ENCODE measurements at places on chromosomes 7 and 10.

GRCh38 chr7:46853451-46853850 lies 728.5 kb downstream of the TNS3 start:
- DNase-seq: no peak

GRCh38 chr10:3364768-3365480 lies 192.3 kb upstream of the PITRM1 start:
- no peak for DNase-seq

DNA sequence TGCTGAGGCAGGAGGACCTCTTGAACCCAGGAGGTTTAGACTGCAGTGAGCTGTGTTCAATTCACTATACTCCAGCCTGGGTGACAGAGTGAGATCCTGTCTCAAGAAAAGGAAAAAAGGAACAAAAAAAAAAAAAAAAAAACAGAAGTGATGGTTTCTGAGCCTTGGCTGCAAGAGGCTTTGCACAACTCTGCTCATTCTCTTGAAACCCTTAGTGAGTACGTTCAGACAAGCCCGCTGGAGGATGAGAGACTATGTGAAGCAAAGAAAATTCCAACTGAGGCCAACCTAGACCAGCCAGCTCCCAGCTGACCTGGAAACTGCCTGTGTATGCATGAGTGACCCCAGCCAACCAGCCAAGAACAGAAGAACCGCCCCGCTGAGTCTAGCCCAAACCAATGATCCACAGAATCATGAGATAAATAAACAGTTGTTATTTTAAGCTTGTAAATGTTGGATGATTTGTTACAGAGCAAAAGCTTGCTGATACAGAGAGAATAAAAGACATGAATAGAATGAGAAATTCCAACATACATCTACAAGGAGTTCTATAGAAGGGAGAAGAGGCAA lies 50.6 kb upstream of the FZD9 start:
- no peak for DNase-seq

DNA sequence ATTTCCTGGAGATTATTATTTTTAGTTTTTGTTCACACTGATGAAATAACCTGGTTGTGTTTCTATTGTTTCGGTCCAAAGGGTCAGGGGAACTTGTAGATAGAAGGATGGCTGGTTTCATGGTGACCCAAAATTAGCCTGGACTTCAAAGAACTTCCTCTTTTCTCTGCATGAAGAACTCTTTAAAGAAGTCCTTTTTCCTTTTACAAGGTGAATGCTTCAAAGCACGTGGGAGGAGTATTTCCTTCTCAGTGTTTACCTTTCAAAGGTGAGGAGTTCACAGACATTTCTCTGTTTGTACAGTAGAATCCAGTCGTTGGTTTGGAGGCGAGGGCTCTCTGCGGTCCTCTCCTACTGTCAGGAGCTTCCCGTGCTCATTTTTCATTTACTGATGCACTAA lies 561.7 kb downstream of the GATA3 start:
- no peak for DNase-seq

GRCh38 chr7:55588976-55589604 lies 16.8 kb upstream of the VOPP1 start:
- no peak for DNase-seq

GRCh38 chr7:115911465-115911864 lies 119.1 kb downstream of the TFEC start:
- no peak for DNase-seq

- no peak for DNase-seq
These were observed 25.3 kb downstream of the EPHB4 start for GRCh38 chr7:100801833-100802568.

- DNase-seq: no peak
These were observed 275.2 kb downstream of the POU6F2 start for GRCh38 chr7:39252916-39253315.

DNA sequence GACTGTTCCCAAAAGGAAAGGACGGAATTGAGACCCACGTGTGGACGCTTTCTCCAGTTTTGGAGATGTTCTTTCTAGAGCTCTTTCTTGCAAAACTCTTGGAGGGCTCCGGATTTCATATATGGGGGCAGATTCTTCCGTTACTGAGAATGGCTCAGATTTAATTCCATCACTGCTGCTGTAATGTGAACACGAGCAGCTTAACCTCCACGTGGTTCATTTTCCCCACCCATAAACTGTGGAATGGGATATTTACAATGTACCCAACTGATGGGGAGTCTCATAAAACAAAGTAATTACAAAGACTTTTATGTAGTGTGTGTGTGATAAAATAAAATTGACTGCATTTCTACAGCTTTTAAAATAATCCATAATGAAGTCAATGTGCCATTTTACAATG lies 15.1 kb upstream of the MSRB2 start:
- DNase-seq: no peak

DNA sequence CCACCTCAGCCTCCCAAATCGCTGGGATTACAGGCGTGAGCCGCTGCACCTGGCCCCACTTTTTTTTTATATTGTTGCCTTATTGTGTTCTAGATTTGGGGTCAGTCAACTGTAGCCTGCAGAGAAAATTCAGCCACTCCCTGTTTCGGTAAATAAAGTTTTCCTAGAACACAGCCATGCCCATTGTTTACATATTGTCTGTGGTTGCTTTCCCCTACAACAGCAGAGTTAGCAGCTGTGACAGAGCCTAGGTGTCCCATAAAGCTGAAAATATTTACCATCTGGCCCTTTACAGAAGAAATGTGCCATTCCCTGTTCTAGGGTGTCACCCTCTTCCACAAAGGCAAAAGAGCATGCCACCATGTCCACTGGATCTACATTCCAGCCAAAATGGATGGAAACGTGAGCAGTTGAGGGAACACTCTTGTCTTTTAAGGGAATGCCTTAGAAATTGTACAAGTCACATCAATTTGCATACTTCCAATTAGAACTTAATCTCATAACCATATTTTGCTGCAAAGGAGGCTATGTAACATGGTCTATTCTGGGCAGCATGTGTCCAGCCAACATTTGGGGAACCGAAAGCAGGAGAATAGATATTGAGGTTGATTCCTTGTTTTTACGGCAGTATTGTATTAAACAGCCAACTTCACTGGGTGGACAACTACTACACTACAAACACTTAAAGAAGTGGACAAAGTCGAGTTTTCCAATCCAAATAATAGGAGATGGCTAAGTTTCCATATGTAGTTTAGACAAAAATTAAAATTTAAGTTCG lies 11.0 kb upstream of the BLVRA start:
- no peak for DNase-seq

DNA sequence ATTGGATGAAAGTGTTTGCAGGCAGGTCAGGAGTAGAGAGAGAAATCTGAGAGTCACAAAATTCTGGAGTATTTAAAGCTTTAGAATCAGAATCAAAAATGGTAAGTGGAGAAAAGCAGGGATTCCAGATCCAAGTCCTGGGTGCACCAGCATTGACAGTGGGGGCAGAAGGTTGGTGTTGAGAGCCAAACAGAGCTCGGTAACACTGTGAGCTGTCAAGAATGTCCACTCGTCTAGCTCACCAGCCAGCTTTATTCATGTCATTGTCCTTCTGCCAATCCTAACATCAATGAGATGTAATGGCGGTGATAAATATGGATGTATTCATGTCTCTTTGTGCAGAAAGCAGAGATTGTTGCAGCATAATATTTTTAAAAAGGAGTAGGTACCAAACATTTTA lies 128.8 kb downstream of the KLF6 start:
- no peak for DNase-seq

- DNase-seq: no peak
These were observed 27.0 kb upstream of the SUN1 start for GRCh38 chr7:805261-805660.

- no peak for DNase-seq
These were observed 95.4 kb downstream of the GRK5 start for GRCh38 chr10:119302591-119303253.

Data from stimulated activated CD4-positive, alpha-beta T cell treated with anti-CD3 and anti-CD28 coated beads, Interleukin-12 subunit alpha, Interleukin-12 subunit beta, amount 100 ng/mL, for 48 hours (primary cell).